Lung (tissue), 17 donors: ENCODE measurements at places on chromosomes 2 and 18. TPM values are rescaled to one million over a fixed set of nuclear protein-coding genes. Genes with fewer than 3 reads are reported as not detected.

DNA sequence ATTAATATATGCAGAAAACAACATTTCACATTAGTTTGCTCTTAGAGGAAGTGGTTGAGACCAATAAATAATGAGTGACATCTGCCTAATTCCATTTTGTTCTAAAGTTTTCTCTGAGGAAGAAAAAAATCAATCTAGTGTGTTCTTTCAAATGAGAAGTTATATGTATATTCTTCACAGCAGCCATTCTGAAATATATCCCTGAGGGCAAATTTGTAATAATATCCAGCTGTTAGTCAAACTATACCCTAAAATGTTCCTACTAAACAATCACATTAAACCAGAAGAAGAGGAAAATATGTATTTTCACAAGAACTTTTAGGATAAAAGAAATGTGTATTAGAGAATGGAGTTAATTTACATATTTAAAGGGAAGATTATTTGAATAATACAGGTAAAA is 375.1 kb upstream of the CDH19 start:
- H3K36me3 ChIP-seq = no peaks in the 10 kb centered on the region
- no peak overlapping the region for H3K27ac ChIP-seq
- no peak for DNase-seq
- no peak overlapping the region for H3K4me3 ChIP-seq

Gene SCN9A
- 1.5 TPM for polyA plus RNA-seq

Gene PSMA8
- not detected for polyA plus RNA-seq

Gene ITPRID2
- 59.5 TPM for polyA plus RNA-seq

GRCh38 chr2:121387591-121388325 is 102.8 kb upstream of the TFCP2L1 start:
- H3K27ac ChIP-seq = no peak overlapping the region
- H3K36me3 ChIP-seq = peaks cover 32% of the 10 kb centered on the region
- H3K4me3 ChIP-seq = no peak overlapping the region
- H3K4me1 ChIP-seq = no peaks in the 10 kb centered on the region
- no peak for DNase-seq

GRCh38 chr2:239267288-239267951 is 133.4 kb downstream of the HDAC4 start:
- no peaks in the 10 kb centered on the region for H3K27me3 ChIP-seq
- no peak overlapping the region for H3K4me3 ChIP-seq
- no peaks in the 10 kb centered on the region for H3K36me3 ChIP-seq
- peaks cover 38% of the 10 kb centered on the region for H3K4me1 ChIP-seq
- DNase-seq = peak; percentile 80
- H3K27ac ChIP-seq = peak overlapping the region; percentile 97

Gene ASXL3
- polyA plus RNA-seq = 0.08 TPM

Gene MORN2
- 28.1 TPM for polyA plus RNA-seq

- H3K27me3 ChIP-seq = no peaks in the 10 kb centered on the region
- H3K27ac ChIP-seq = no peak overlapping the region
- no peak for DNase-seq
- H3K4me1 ChIP-seq = no peaks in the 10 kb centered on the region
- H3K36me3 ChIP-seq = no peaks in the 10 kb centered on the region
- H3K4me3 ChIP-seq = no peak overlapping the region
Measured at GRCh38 chr2:220279372-220279771, 651.9 kb downstream of the SLC4A3 start.

DNA sequence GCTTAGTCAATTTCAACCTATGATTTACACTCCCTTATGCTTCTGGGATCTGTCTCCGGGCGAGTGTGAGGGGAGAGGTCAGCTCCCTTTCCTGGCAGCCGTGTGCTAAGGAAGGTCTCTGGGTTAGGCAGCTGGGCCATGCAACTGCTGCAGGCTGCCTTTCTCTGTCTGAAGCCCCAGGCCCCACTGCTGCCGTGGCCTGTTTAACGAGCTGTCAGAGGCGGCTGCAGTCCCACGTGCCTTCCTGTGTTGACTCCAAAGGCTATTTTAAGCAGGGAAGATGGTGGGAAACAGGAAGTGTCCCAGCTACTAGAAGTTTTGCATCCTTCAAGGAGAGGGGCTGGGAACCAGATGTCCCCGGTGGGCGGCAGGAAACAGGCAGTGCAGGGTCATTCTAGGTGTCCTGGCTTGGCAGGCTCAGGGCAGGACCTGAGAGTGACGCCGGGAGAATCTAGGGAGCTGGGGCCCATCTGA is 186.4 kb downstream of the TNS1 start:
- DNase-seq = peak; percentile 96
- H3K4me3 ChIP-seq = no peak overlapping the region
- H3K36me3 ChIP-seq = peaks cover 86% of the 10 kb centered on the region
- peak overlapping the region; percentile 68 for H3K27ac ChIP-seq
- peaks cover 23% of the 10 kb centered on the region for H3K4me1 ChIP-seq
- H3K27me3 ChIP-seq = no peaks in the 10 kb centered on the region

- H3K27ac ChIP-seq = no peak overlapping the region
- peaks cover 16% of the 10 kb centered on the region for H3K36me3 ChIP-seq
- H3K4me3 ChIP-seq = no peak overlapping the region
- no peaks in the 10 kb centered on the region for H3K27me3 ChIP-seq
Measured at GRCh38 chr2:36507408-36507812, 90.6 kb downstream of the FEZ2 start.

- no peak for DNase-seq
- no peak overlapping the region for H3K4me3 ChIP-seq
- H3K27me3 ChIP-seq = no peaks in the 10 kb centered on the region
Measured at GRCh38 chr2:208609166-208609804, 202.7 kb downstream of the PTH2R start.

- no peaks in the 10 kb centered on the region for H3K27me3 ChIP-seq
- DNase-seq = no peak
- no peak overlapping the region for H3K27ac ChIP-seq
- H3K36me3 ChIP-seq = no peaks in the 10 kb centered on the region
- no peaks in the 10 kb centered on the region for H3K4me1 ChIP-seq
Measured at GRCh38 chr2:117396161-117396560, 418.3 kb upstream of the DDX18 start.

DNA sequence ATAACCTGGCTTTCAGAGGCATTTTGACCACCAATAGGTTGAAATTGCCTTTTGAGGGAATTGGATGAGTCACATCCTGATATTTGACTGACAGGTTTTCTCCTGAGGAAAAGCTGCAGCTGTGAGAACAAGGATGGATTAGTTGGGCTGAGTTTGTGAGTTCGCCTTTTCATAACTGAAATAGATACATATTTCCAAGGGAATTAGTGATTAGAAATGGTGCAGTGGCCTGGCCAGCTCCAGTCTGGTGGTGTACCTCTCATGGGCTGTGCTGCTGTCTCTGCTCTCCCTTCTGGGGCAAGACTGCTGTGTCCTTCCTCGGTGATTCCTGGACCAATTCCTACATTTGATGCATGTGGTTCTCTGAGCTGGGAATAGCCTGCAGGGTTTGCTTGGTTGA is 341.3 kb downstream of the TSN start:
- H3K4me3 ChIP-seq = no peak overlapping the region
- H3K36me3 ChIP-seq = no peaks in the 10 kb centered on the region
- H3K27me3 ChIP-seq = no peaks in the 10 kb centered on the region
- no peak overlapping the region for H3K27ac ChIP-seq

Gene RAB6C
- 0.03 TPM for polyA plus RNA-seq

- H3K4me1 ChIP-seq = peaks cover 5% of the 10 kb centered on the region
- peaks cover 20% of the 10 kb centered on the region for H3K36me3 ChIP-seq
- no peak for DNase-seq
- H3K27me3 ChIP-seq = no peaks in the 10 kb centered on the region
Measured at GRCh38 chr2:106117882-106118684, 76.0 kb downstream of the UXS1 start.

Gene CSRNP3
- polyA plus RNA-seq = 0.25 TPM

Gene TBR1
- polyA plus RNA-seq = 0.02 TPM

Gene SERPINB3
- polyA plus RNA-seq = 29.0 TPM
